Activated CD8-positive, alpha-beta memory T cell treated with anti-CD3 and anti-CD28 coated beads, Interleukin-2, amount 50 U/mL, for 4 hours (primary cell): ENCODE measurements at places on chromosomes 11 and 22.

- DNase-seq, result no peak
These were observed 56.1 kb downstream of the ARHGEF12 start for GRCh38 chr11:120392314-120392713.

DNA sequence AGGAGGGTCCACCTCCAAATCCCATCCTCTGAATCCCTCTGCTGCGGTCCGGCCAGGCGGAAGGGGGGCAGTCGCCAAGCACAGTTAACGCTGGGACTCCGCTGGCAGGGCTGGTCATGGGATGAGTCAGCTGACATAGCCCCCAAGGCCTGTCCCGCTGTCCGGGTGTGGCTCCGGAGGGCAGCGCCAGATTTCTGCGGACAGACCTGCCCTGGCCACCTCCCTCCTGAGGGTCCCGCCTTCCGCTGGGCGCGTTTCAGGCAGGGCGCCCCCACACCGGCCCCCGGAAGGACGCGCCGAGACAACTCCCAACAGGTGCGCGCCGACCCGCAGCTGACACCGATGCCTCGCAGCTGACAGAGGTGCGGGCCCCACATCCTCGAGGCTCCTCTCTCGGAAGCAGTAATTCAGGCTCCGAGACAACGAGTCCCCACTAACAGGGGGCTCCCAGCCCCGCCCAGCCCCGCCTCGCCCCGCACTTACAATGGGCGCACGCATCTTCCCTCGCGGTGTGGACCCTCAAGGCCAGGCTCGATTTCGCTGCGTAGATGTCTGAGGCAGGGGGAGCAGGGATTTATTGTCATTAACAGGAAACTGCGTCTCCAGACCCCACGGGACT, 607 bp downstream of the PLAAT3 start:
- peak; percentile 42 for DNase-seq

- no peak for DNase-seq
These were observed 34.9 kb downstream of the RSPH14 start for GRCh38 chr22:23106906-23107367.

- peak; percentile 71 for DNase-seq
These were observed 26.9 kb upstream of the CD82 start for GRCh38 chr11:44538375-44539054.
